ENCODE measurements at places on chromosomes 12 and 14.

DNA sequence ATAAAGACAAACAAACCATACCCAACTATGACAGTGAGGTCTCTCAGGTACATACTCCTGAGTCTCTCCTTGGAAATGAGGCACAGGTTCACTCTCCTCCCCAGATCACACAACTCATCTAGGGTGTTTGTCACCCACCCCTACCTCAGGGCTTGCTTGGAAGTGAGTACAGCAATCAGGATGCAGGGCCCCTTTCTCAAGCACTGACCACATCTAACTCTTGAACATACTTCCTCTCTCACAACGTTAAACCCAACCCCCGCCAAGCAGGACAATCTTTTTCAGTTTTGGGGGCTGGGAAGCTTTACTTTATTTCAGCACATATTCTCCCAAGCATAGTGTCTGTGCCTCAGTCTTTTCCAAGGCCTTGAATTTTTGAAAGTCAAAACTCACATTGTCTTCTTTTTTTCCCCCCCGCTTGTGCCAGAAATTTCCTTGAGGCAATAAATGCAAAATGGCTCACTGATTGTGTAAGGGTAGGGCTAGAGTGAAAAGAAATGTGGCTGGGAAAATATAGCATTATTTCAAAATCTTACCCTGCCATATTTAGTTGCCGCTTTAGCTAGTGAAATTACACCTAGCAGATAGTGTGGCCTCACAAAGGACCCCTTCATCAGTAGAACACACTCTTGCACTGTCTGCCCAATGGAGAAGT lies 2.4 kb upstream of the GPR65 start:
- DNase-seq = no peak

GRCh38 chr12:130459916-130460315 lies 122.2 kb downstream of the PIWIL1 start:
- no peak for DNase-seq

DNA sequence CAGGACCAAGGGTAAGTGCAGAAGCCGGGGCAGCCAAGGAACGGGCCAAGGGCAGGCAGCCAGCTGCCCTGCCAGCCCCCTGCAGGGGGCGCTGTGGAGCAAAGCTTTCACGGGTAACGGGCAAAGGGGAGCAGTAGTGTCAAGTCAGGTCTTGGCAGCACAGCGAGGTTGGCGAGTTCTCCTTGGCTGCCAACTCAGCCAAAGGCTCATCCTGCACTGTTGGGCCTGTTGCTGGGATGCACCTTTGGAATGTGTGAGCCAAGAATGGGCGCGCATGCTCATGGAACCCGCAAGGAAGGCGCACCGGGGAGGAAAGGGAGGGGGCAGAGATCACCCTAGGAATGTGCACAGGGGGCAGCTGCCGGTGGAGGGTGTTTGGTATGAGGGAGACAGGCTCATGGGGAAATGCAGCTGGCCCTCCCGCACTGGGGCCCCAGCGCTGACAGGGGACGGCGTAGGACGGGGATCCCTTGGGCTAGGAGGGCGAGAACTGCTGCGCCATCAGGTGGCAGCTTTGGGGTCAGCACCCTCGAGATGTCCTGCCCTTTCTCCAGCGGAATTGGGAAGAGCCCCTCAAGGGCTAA lies 138.0 kb downstream of the ASCL4 start:
- peak; percentile 62 for DNase-seq

- no peak for DNase-seq
Observed at GRCh38 chr12:13654456-13654855, 326.9 kb downstream of the GRIN2B start.

DNA sequence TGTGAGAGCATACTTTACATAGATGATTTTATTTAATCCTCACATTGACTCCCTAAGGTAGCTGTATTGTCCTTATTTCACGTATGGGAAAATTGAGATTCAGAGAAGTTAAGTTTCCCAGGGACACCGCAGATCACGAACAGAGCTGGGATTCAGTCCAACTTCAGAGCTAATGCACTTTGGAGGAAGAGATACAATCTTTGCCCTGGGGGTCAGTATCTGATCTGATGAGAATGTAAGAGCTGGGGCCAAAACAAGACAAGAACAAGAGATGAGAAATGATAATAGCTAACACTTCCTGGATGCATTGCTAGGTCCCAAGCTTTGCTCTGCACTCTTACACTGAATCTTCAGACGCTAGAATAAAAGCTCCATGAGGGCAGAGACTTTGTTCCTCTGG lies 6.0 kb upstream of the CSAD start:
- DNase-seq = no peak

GRCh38 chr14:37585971-37586796 lies 8.9 kb downstream of the FOXA1 start:
- DNase-seq = no peak

DNA sequence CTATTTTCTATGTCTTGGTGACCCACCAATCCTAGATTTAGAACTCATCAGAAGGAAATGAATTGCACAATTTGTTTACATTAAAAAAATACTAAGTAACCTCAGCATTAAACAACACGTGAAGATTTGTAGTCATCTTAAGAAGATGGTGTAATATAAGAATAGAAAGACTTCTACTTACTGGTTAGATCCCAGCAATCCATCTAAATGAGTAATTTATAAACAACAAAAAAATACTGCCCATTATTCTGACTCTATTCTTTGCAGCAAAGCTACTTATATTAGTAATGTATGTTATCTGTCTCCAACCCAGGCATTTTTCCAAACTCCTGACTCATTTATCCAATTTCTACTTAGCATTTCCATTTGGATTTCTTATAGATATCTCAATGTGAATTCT lies 67.8 kb downstream of the CD163L1 start:
- no peak for DNase-seq

DNA sequence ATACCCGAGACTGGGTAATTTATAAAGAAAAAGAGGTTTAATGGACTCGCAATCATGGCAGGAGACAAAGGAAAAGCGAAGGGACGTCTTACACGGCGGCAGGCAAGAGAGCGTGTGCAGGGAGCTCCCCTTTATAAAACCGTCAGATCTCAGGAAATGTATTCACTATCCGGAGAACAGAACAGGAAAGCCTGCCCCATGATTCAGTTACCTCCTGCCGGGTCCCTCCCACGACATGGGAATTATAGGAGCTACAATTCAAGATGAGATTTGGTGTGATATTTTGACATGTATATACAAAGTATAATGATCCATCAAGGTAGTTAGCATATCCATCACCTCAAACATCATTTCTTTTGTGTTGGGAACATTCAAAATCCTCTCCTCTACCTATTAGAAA lies 2.3 kb upstream of the CDCA4 start:
- DNase-seq = no peak

DNA sequence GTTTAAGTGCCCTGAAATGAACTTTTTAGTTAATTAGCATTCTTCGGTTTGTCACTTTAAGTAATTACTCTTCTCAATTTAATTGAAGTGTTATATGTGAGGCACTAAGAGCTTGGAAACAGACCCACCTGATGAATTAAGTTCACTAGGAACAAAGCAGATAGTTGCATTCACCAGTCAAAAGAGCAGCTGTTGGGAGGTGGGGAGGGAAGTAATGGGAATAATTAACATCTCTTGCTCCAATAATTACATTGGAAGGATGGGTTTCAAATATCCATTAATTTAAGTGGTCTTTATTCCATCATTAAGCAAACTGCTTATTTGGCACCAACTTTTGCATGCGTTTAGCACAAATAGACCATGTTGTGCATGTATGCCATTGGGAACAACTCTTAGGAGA lies 667.2 kb downstream of the GALC start:
- no peak for DNase-seq

DNA sequence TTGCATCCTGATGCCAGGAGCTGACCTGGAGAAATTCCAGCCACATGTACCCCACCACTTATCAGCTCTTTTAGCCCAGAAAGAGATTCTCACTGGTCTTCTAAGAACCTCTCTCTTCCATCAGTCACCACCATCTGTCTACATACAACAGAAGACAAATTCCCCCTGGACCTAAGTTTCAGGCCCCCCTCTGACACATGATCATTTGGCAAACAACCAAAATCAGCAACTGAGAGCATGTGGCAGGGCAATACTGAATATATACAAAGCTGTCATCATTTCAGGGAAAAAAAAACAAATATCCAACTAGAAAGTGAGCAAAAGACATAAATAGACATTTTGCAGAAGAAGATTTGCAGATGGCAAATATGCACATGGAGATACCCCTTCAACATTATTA lies 180.2 kb downstream of the FOXN3 start:
- DNase-seq = no peak

DNA sequence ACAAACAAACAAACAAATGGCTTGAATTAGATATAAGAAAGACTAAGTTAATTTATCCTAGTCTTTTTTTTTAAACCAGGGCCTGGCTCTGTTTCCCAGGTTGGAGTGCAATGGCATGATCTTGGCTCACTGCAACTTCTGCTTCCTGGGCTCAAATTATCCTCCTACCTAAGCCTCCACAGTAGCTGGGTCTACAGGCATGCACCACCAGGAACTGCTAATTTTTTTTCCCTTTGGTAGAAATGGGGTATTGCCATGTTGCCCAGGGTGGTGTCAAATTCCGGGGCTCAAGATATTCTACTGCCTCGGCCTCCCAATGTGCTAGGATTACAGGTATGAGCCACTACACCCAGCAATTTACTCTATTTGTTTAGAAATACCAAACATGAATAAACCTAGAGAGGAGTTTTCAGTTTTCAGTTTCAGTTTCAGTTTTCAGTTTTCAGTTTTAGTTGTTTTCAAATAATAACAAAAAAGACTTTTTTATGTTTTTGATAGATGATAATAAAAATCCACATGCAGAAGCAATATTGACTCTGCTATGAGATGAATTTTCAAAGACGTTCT lies 817.0 kb downstream of the FLRT2 start:
- DNase-seq = no peak

DNA sequence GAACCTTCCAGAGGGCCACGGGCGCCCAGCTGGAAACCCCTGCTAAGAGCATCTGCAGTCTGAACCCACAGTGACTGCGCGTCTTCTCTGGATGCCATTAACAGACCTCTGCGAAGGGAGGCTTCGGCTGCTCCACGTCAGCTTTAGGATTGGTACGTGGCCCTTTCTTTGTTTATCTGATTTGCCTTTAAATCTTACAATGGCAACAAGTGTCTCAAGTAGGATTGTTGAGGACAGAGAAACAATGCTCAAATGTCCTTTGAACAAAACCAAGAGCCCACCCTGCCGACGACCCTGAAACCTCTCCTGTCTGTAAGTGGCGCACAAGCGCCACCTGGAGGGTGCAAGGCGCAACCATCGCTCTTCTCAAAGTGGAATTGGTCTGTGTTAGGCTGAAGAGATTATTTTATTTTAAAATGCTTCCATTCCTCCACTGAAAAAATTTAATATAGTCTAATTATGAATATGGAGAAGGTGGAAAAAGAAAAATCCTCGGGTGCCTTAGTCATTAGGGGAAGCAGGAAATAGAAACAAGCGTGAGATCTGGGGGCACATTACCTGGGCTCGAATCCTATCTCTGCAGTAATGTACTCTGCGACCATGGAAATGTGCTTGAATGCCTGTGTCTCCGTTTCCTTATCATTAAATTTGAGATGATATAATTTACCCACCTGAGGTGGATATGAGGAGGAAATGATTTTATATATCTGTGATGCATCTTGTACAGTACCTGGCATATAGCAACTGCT lies 82.6 kb upstream of the PTPRB start:
- DNase-seq = no peak

GRCh38 chr14:101223127-101223526 lies 319.6 kb upstream of the RTL1 start:
- DNase-seq = no peak

DNA sequence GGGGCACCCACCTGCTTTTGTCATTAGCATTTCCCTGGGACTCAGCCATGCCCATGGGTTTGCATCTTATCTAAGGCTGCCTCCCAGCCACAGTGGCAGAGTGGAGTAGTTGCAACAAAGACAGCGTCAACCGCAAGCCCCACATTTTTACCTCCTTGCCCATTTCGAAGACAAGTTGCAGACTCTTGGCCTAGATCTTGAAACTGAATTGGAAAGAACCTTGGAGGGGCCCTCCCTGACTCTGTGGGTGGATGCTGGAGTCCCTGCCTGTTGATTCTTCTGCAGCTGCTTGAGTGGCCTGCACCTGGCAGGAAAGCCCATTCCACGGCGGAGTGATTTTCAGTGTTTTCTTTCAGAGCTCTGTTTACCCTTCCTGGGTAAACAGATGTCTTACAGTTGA lies 309.0 kb downstream of the VRK1 start:
- DNase-seq = no peak

GRCh38 chr14:95361373-95362137 lies 41.8 kb upstream of the CLMN start:
- DNase-seq = no peak

GRCh38 chr14:105013150-105013785 lies 7.6 kb downstream of the CDCA4 start:
- no peak for DNase-seq

- DNase-seq = no peak
Observed at GRCh38 chr14:72686832-72687231, 207.1 kb downstream of the DPF3 start.

GRCh38 chr12:12719496-12719895 lies 2.3 kb downstream of the CDKN1B start:
- no peak for DNase-seq

DNA sequence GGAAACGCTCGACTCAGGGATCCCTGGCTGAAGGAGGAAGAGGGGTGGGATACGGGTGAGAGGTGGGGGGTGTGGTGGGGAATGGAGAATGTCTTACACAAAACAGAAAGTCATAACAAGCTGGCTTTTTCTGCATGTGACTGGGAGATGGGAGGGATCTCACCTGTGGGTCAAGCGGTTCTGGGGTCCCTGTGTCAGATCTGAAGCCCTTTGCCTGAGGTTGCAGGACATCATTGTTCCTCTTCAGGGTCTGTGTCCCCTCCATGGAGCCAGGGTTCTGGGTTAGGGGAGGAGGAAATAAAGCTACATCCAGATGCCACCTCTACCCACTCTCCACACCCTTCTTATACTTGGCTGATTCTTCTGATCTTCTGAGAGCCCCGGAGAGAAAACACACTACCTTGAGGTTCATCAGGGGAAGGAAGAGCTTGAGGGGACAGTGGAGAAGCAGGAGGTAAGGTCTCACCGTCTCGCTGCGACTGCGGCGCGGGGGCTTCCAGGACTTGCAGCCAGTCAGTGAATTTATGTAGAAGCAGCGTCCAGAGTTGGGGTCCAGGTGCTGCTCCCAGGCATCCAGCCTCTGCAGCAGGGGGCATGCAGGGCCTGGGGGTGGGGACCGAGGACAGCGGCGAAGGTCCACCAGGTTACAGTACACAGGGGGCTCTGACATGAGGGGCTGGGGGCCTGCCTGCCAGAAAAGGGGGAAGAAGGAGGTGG lies 2.5 kb downstream of the ARHGAP9 start:
- DNase-seq = no peak

GRCh38 chr14:100025111-100025510 lies 40.1 kb upstream of the EVL start:
- peak; percentile 13 for DNase-seq

DNA sequence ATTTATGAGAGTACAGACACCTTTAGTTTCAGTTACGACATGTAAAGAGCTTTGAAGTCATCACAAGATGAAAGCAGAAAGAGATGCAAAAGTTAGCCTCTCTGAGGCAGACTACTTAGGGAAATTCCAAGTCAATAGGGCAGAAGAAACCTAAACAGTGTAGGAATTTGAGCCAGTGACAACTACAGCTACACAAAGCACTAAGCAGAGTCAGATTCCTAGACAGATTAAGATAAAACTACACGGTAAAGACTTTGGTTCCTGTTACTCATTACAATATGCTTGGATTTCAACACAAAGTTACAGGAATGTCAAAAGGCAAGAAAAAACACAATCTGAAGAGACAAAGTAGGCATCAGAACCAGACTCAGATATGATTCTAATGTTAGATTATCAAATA lies 1302.3 kb downstream of the FSCB start:
- DNase-seq = no peak

GRCh38 chr14:77094672-77095284 lies 3.3 kb upstream of the CIPC start:
- DNase-seq = peak; percentile 63

GRCh38 chr12:24911271-24911791 lies 37.6 kb downstream of the BCAT1 start:
- no peak for DNase-seq
